ENCODE measurements at places on chromosomes 11 and 22.

DNA sequence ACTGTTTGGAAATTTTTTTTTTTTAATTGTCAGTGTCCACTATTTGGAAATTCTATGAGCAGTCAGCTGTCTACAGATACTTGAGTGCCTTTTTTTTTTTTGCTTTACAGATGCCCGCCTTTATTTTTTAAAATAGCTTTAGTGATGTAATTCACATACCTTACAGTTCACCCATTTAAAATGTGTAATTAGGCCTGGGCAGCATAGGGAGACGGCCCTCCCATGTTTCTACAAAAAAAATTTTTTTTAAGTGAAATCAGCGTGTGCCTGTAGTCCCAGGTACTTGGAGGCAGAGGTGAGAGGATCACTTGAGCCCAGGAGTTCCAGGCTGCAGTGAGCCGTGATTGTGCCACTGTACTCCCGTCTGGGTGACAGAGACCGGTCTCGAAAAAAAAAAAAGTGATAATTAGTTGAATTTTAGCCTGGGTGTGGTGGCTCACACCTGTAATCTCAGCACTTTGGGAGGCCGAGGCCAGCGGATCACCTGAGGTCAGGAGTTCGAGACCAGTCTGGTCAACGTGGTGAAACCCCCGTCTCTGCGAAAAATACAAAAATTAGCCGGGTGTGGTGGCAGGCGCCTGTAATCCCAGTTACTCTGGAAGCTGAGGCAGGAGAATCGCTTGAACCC, 1.5 kb downstream of the ZNF143 start:
- H3K4me1 ChIP-seq = peaks cover 17% of the 10 kb centered on the region
- DNase-seq = no peak
- H3K4me3 ChIP-seq = peak overlapping the region; percentile 89
- H3K27me3 ChIP-seq = no peaks in the 10 kb centered on the region

- no peaks in the 10 kb centered on the region for H3K27me3 ChIP-seq
- no peak for DNase-seq
- H3K36me3 ChIP-seq = no peaks in the 10 kb centered on the region
- H3K27ac ChIP-seq = no peak overlapping the region
Measured at GRCh38 chr11:102653744-102654291, 28.7 kb upstream of the MMP20 start.

GRCh38 chr11:108916290-108916689, 251.4 kb downstream of the DDX10 start:
- H3K36me3 ChIP-seq = no peaks in the 10 kb centered on the region
- no peaks in the 10 kb centered on the region for H3K27me3 ChIP-seq
- no peak overlapping the region for H3K27ac ChIP-seq
- no peak overlapping the region for H3K4me3 ChIP-seq

DNA sequence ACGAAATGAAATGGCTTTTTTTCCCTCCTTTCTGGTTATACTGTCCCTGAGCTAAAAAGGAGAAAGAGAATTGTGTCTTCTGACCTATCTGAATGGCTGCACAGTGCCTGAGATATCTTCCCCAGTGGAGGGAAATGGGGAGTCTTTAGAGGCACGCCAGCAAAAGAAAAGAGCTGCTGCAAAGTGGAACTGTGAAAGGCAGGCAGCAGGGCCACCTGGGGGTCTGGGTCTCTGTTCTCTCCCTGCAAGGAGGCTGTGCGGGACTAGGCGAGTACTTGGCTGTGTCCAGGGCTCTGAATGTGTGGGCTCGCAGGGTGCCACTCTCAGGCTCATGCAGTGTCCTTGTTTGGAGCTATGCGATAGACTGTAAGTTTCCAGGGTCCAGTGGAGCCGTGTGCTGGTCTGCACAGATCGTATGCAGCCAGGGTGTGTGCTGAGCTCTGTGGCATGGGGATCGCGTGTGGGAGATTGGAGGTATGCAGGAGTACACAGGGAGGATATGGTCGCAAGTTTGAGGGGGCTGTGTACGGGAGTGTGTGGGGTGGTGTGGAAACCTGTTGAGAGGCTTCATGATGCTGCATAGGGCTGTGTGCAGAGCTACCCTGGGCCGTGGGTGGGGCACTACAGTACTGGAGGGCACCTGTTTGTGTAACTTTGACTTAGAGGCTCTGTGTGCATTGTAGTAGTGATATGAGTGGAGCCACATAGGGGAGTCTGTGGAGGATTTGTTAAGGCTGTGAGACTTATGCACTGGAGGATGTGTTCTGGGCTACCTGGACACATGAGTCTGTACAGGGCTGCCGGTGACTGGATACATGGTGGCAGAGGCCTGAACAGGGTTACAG, 70.1 kb upstream of the OLFML1 start:
- H3K36me3 ChIP-seq = no peaks in the 10 kb centered on the region
- no peak overlapping the region for H3K4me3 ChIP-seq
- no peak overlapping the region for H3K27ac ChIP-seq
- no peaks in the 10 kb centered on the region for H3K4me1 ChIP-seq
- peaks cover 28% of the 10 kb centered on the region for H3K27me3 ChIP-seq
- DNase-seq = no peak

GRCh38 chr11:66126064-66126463, 56.0 kb downstream of the PACS1 start:
- H3K36me3 ChIP-seq = peaks cover 3% of the 10 kb centered on the region
- no peak for DNase-seq
- peaks cover 35% of the 10 kb centered on the region for H3K4me1 ChIP-seq
- H3K27ac ChIP-seq = peak overlapping the region; percentile 71

- no peaks in the 10 kb centered on the region for H3K27me3 ChIP-seq
- DNase-seq = no peak
- H3K4me3 ChIP-seq = no peak overlapping the region
- H3K36me3 ChIP-seq = no peaks in the 10 kb centered on the region
Measured at GRCh38 chr11:10407749-10408685, 47.0 kb upstream of the AMPD3 start.

DNA sequence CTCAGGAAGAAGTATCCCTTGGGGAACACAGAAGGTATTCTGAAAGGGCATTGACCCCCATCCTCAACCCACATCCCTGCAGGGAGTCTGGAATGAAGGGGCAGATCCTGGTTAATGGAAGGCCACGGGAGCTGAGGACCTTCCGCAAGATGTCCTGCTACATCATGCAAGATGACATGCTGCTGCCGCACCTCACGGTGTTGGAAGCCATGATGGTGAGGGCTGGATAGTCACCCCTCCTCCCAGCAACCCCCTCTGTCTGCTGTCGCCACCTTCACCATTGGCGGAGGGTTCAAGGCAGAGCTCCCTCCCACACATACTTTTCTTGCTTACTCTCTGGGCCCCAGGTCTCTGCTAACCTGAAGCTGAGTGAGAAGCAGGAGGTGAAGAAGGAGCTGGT, 5.3 kb downstream of the ABCG4 start:
- no peak for DNase-seq
- H3K4me3 ChIP-seq = no peak overlapping the region
- H3K36me3 ChIP-seq = no peaks in the 10 kb centered on the region
- H3K27ac ChIP-seq = no peak overlapping the region
- H3K27me3 ChIP-seq = no peaks in the 10 kb centered on the region

DNA sequence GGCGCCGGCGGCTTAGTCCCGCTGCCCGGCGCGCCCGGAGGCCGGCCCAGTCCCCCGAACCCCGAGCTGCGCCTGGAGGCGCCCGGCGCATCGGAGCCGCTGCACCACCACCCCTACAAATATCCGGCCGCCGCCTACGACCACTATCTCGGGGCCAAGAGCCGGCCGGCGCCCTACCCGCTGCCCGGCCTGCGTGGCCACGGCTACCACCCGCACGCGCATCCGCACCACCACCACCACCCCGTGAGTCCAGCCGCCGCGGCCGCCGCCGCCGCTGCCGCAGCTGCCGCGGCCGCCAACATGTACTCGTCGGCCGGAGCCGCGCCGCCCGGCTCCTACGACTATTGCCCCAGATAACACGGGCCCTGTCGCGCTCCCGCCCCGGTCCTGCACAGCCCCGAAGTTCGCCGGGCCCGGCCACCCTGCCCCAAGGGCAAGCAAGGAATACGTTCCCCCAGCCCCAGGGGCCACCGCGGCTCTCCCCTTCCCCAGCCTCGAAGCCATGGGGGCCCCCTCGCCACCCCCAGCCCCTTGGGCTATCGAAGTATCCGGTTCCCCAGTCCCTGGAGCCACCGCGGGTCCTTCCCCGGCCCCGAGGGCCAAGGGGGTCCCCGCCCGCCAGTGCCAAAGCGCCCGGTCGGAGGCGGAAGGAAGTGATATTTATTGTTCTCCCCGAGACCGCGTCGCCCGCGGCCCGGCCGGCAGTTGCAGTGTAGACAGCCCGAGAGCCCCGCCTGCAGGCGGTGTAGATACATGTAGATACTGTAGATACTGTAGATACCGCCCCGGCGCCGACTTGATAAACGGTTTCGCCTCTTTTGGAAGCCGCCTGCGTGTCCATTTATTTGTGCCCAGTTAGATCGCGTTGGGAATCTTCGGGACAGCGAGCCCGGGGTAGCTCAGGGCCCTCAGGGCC, 6.2 kb downstream of the TBX1 start:
- H3K27ac ChIP-seq = no peak overlapping the region
- DNase-seq = peak; percentile 31
- H3K27me3 ChIP-seq = peaks cover 90% of the 10 kb centered on the region
- H3K4me3 ChIP-seq = no peak overlapping the region
- peaks cover 3% of the 10 kb centered on the region for H3K4me1 ChIP-seq
- no peaks in the 10 kb centered on the region for H3K36me3 ChIP-seq

- no peaks in the 10 kb centered on the region for H3K27me3 ChIP-seq
- H3K36me3 ChIP-seq = peaks cover 4% of the 10 kb centered on the region
- no peak for DNase-seq
- H3K4me1 ChIP-seq = no peaks in the 10 kb centered on the region
- H3K4me3 ChIP-seq = no peak overlapping the region
Measured at GRCh38 chr11:35223371-35223796, 84.4 kb downstream of the CD44 start.

DNA sequence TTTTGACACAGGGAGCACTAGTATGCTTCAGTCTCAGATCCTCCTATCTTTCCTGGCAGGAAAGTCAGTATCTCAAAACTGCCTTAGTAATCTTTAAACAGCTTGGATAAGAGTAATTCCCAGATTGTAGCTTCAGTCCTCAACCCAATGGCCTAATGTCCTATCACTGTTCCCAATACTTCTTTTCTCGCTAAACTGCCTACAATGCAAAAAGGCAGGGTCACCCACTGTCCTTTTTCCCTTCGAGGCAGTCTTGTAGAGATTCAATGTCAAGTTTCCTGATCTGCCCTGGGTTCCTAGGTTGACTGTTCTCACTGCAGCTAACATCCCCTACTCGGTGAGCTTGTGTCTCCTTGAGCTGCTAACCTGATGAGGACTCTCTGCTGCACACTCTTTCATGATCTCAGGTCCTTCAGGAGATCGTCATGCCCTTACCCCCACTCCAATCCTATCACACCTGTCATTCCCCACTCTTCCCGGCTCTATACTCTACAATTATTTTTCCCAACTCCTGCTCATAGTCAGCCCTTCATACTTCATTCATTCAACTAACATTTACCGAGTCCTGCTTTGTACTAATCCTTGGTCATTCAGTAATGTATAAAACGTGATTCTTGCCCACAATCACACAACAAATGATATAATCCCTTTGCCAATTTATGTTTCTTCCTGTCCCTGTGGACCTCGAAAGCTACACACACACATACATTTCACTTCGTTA, 904 bp downstream of the C2CD3 start:
- DNase-seq = no peak
- peaks cover 16% of the 10 kb centered on the region for H3K36me3 ChIP-seq
- H3K4me3 ChIP-seq = peak overlapping the region; percentile 81
- peaks cover 24% of the 10 kb centered on the region for H3K4me1 ChIP-seq
- H3K27me3 ChIP-seq = no peaks in the 10 kb centered on the region
- H3K27ac ChIP-seq = no peak overlapping the region

- H3K27me3 ChIP-seq = no peaks in the 10 kb centered on the region
- H3K36me3 ChIP-seq = no peaks in the 10 kb centered on the region
- H3K4me1 ChIP-seq = no peaks in the 10 kb centered on the region
- no peak overlapping the region for H3K4me3 ChIP-seq
Measured at GRCh38 chr11:78588517-78588916, 13.9 kb upstream of the NARS2 start.

DNA sequence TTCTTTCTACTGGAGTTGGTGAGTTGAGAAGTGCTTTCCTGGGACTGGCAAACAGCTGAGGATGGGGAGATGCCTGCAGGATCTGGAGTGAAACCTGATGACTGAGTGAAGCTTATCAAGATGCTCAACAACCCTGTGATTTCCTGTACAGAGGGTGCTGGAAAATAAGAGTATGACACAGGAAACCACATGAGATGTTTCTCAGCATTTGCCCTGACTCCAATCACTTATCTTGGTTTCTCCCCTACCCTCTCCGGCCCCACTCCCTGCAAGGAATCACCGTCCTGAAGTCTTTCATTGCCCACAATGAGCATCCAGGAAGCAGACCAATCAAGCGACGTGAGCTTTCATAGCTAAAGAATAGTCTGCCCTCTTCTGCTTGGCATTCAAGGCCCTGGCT, at the start of gene MRGPRX2:
MRGPRX2 (minus strand) TSS at position 89 of the 400 bp plus-strand sequence. CDS start 4,315 bp downstream, outside the sequence.
- H3K27ac ChIP-seq = no peak within 1 kb of the TSS
- no peak within 1 kb of the TSS for H3K4me3 ChIP-seq
- no peaks in the 10 kb centered on the region for H3K36me3 ChIP-seq

DNA sequence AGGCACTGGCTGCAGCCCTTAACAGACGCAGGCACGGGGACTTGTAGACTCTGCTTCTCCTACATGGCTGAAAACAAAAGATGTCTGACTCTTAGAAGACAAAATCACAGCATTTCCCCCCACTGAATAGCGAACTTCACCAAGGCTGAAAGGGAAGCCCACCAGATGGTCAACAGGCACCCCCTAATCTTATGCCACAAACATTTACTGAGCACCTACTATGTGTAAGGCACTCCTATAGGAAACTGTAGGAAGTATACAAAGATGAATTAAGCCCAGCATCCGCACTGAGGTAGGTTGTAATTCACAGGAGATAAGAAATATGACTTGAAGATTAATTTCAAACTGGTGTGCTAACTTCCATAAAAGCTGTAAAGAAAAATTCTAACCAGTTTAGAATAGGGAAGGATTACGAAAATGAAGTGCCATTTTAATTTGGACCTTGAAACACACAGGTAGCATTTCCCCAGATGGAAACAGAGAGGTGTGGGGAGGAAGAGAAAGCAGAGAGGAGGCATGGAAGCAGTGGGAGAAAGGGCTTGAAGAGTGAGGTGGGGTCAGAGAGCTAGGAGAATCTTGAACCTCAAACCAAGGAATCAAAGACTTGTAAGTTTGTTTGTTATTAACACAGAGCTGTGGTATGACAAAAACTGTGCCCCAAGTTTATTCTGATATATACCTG, 38.1 kb downstream of the NUMA1 start:
- H3K4me3 ChIP-seq = peak overlapping the region; percentile 78
- no peak for DNase-seq
- no peaks in the 10 kb centered on the region for H3K27me3 ChIP-seq
- H3K27ac ChIP-seq = peak overlapping the region; percentile 92
- peaks cover 46% of the 10 kb centered on the region for H3K4me1 ChIP-seq

- no peak overlapping the region for H3K4me3 ChIP-seq
- H3K27me3 ChIP-seq = no peaks in the 10 kb centered on the region
- H3K4me1 ChIP-seq = no peaks in the 10 kb centered on the region
Measured at GRCh38 chr11:12789596-12790215, 115.5 kb downstream of the TEAD1 start.

DNA sequence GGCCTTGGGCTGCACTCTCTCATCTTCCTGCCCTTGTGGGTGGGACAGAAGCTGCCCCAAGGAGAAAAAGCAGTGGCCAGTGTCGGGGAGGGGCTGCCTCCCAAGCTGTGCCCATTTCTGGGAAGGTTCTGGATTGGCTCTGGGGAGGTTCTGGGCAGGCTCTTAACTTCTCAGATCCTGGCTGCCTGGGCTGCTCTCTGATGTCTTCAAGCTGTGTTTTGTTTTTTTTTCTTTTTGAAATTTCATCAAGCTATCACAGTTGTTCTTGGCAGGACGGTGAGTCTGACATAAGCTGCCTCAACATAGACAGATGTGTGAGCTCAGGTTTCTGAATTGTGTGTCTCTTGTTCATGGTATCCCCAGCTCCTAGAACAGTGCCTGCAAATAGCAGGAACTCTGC, 1032.0 kb downstream of the BRD1 start:
- H3K4me1 ChIP-seq = no peaks in the 10 kb centered on the region
- H3K27ac ChIP-seq = no peak overlapping the region
- H3K36me3 ChIP-seq = no peaks in the 10 kb centered on the region
- H3K4me3 ChIP-seq = no peak overlapping the region
- peaks cover 30% of the 10 kb centered on the region for H3K27me3 ChIP-seq

All from T-cell (primary cell).